ENCODE measurements at places on chromosomes 6 and 20.

DNA sequence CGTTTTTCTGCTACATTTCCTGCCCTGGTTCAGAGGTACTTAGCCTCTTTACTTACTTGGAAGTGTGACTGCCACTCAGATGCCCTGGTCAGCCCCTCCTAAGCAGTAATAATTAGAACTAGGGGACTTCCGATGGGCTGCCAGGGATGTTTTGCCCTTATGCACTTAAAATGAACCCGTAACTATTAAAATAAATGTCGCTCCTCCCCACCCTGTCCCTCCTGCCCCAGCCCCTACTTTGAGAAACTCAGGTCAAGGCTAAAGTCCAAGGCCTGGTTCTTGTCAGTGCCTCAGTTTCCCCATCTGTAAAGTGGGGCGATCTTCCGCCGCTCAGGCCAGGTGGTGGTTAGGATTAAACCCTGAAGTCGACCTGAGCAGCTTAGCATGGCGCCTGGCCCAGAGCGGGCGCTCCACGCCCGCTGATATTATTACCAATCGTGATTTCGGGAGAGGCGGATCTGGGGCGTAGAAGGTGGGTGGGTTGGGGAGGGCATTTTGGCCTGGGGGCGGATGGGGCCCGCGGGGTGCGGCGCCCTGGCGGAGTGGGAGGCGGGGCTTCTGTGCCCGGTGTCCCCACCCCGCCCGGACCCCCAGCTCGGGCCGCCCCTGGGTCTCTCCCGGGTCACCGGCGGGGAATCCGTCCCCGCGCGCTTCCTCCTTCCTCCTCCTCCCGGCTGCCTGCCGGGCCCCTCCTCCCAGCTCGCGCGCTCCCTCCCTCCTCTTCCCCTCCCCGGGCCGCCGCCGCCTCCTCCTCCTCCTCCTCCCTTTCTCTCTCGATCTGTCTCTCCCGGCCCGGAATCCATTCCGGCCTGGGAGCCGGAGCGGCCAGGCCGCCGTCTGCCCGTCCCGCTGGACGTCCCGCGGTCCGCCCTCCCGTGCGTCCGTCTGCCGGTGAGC lies at the start of gene SRC:
Gene SRC (plus strand): TSS at position 802 of the 897 bp plus-strand sequence. CDS start 38,014 bp downstream, outside the sequence.
- DNase-seq = peak; percentile 43

GRCh38 chr6:2562721-2563451 lies 187.8 kb downstream of the MYLK4 start:
- DNase-seq = no peak

DNA sequence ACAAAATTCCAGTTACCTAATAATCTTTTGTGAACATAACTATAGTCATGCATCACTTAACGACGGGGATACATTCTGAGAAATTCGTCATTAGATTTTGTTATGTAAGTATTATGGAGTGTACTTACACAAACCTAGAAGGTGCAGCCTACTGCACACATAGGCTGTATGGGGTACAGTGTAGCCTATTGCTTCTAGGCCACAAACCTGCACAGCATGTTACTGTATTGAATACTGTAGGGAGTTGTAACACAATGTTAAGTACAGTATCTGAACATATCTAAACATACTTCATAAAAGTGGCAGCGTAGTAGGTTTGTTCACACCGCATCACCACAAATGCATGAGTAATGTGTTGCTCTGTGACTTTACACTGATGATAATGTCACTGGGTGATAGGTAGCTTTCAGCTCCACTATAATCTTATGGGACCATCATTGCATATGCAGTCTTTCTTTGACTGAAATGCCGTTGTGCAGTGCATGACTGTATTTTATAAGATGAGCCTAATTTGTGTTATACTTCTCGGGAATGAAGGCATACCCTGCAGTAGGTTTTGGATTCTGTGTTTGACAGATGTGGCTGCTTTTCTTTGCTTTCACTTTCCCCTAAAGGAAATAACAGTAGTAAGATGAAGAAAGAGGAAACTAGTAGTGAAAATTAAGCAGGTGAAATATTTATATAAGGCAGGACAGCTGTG lies 365.6 kb downstream of the FARS2 start:
- DNase-seq = no peak

GRCh38 chr6:139605350-139605749 lies 230.9 kb upstream of the CITED2 start:
- no peak for DNase-seq

GRCh38 chr6:4350567-4351519 lies 215.5 kb upstream of the ECI2 start:
- DNase-seq = no peak

GRCh38 chr20:23415959-23416583 lies 5.2 kb downstream of the NAPB start:
- no peak for DNase-seq

All from stimulated activated CD4-positive, alpha-beta T cell treated with anti-CD3 and anti-CD28 coated beads, Interleukin-12 subunit alpha, Interleukin-12 subunit beta, amount 100 ng/mL, for 24 hours (primary cell).